Activated CD8-positive, alpha-beta memory T cell treated with anti-CD3 and anti-CD28 coated beads for 4 hours (primary cell): ENCODE measurements at places on chromosomes 4 and X.

DNA sequence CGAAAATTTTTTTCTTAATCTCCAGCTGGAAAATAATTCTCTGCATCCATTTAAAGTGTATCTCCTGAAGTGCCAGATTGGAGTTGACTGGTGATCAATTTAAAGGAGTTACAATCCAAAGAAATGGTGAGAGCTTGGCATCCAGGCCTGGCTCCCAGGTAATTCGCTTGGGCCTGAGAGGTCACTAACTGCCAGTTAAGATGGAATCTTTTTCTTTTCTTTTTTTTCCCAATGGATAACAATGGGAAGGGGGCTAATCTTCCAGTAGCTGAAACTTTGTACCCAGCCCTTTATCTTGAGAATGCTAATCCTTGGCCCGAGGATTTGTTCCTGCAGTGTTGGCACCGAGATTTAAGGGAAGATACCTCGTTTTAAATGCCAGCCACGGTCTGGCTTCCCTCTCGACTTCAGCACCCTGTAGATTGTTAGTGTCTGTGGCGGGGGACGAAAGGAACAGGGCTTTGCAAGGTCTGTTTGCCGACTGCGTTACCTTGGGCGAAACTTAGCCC, 13.3 kb upstream of the PITX2 start:
- no peak for DNase-seq

DNA sequence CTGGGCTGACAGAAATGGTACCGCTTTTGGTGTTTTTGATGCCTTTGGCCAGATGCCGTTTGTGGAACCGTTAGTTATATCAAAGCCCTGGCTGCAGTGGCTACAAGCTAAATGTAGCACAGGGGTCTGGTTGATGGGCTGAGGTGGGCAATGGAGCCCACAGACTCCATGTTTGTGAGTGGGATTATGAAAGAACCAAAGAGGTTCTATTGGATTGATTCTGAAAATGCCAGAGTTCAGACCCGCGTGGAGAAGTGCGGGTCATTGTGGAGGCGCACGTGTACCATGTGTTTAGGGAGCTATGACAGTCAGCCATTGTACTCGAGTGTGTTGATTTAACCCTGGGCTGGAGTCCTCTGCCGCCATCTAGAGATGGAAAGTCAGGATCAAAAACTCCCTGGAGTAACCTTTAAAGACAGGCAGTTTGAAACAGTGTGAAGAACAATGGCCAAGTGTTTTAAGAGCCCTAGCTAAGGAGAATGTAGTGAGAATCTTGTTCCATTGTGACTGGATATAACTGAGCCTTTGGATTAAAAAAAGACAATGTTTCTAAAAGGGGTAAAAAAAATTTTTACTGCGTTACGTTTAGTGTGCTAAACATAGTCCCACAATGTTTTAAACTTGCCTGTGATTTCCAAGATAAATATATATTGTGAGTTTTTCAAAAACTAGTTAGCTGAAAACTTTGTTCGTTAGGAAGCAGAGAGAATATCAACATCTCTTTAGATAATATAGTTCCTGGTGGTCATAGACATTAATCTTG, 12.7 kb downstream of the ART3 start:
- DNase-seq = no peak

DNA sequence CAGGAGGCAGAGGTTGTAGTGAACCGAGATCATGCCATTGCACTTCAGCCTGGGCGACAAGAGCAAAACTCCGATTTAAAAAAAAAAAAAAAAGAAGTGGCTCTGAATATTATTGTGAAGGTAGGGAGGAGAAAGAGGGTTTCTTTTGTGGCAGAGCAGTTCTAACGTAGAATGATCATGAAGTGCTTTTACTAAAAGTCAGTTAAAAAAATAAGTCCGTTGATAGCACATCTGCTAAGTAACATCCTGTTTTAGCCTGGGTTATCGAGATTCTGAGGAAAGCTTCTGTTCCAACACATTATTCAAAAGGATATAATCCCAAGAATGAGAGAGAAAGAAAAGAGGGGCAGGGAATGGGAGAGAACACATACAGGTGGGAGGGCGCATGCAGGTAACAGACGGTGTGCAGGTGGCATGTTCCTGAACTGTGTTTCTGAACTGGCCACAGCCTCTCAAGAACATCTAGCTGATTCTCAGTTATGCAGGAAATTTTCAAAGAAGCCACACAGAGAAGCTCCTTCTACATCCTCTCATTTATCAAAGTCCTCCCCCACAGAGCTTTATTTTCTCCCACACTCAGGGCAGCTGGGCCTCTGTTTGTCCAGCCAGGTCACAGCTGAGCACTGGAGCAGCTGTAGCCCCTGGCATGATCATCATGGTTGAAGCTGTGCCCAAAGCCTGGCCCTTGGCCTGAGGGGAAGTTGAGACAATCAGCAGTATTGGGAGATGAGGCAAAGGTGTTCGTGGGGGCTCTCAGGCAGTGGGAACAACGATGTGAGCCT, 342.3 kb downstream of the ZNF674 start:
- DNase-seq = no peak

GRCh38 chr4:118337954-118338353, 14.8 kb downstream of the PRSS12 start:
- DNase-seq = no peak

- no peak for DNase-seq
Observed at GRCh38 chr4:100721490-100721889, 203.7 kb upstream of the EMCN start.

DNA sequence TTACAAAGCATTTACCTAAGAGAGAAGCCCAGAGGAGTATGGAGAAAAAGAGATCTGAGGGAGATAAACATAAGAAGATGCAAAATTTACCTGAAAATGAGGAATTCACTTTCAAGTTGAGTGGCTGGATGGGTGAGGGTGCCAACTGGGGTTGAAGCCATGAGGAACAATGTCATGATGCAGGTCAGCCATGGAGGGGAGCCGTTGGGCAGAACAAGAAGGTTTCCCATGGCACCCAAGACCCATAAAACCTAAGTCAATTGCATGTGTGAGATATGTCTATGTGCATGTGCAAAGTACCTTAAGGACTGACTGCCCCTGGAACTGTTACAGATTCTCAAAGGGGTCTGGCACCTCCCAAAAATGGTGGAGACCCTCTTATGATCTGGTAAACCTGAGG, 46.6 kb upstream of the PRRG1 start:
- DNase-seq = no peak

DNA sequence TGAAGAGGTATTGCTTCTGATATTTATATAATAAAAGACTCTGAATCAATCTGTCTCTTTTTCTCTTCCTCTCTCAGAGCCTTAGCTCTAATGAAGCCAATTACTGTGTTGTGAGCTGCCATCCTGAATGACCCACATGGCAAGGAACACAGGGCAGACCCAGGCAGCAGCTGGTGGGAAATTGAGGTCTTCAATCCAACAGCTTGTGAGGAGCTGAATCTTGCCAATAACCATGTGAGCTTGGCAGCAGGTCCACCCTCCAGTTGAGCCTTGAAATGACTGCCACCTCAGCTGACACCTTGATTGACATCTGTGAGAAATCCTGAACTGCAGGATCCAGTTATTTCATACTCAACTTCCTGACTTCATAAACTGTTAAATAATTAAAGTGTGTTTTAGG, 149.4 kb downstream of the NDST4 start:
- DNase-seq = no peak

GRCh38 chr4:181728305-181728966, 514.8 kb upstream of the TENM3 start:
- DNase-seq = no peak

- DNase-seq = no peak
Observed at GRCh38 chr4:69124941-69125340, 28.7 kb downstream of the UGT2B7 start.

DNA sequence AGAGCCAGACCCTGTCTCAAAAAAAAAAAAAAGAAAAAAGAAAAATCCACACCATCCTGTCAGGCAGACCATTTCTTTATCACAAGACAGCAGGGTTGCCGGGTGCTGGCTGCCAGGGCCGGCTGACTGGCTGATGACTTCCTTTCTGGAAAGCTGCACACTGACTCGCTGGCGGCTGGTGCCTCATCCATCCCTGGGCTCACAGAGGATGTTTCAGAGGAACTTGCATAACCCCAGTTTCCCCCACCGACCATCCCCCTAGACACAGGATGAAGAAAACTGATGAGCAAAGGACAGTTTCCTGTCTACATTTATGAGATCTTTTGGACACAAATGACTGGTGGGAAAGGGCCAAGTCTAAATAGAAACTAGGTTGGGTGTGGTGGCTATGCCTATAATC, 14.1 kb downstream of the HPSE start:
- no peak for DNase-seq

- no peak for DNase-seq
Observed at GRCh38 chr4:151438154-151438553, 29.2 kb downstream of the FHIP1A start.

DNA sequence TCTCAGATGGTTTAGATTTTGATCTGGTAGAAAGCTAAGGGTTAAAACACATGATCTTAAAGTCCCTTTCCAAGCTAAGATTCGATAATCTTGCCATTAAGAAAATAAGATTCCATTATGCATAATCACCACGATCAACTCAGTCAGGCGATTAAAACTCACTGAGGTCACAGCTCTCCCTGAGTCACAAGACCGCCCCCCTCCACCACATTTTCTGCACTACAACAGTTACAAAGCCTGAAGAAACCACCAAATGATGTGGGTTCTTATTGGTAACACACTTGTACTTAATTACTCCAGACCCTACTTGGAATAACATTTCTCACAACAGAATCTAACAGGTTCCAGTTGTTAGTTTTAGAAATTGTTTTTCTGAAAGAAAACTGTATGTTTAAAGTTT, 62.8 kb downstream of the SH3KBP1 start:
- DNase-seq = peak; percentile 22

- no peak for DNase-seq
Observed at GRCh38 chr4:98851806-98852205, 77.1 kb downstream of the EIF4E start.

GRCh38 chr4:110510955-110511544, 35.1 kb downstream of the ENPEP start:
- DNase-seq = no peak

DNA sequence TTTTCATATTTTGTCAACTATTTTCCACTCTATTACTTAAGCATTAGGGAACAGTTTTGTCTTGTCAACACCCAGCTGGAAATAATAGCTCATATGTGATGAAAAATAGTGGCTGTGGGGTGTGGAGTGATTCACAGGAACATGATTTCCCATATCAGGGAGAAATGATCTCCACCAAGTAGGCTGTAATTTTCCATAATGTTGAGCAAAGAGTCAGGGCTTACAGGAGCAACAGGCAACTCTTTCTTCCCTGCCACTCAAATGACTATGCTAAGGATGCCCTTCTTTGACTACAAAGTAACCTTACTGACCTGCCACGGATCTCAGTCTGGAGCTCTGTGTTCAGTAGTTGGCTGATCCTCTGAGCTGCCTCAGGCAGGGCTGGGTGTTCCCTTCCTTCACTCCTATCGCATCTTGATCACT, 90.0 kb upstream of the GATB start:
- no peak for DNase-seq

DNA sequence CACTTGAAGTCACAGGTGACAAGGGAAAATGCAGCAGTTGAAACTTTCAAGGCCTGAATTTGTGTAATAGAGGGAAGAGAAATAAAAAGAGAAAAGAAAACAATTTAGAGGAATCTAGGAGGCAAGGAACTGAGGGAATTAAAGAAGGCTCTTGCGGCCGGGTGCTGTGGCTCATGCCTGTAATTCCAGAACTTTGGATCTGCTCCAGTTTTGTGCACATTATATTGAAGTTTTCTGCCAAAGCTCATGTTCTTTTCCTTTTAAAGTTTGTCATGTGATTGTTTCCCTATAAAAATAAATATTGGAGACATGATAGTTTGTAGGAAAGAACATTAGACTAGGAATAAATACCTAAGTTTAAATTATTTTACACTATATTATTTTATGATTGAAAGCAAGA, 433.9 kb upstream of the CPEB2 start:
- DNase-seq = no peak

DNA sequence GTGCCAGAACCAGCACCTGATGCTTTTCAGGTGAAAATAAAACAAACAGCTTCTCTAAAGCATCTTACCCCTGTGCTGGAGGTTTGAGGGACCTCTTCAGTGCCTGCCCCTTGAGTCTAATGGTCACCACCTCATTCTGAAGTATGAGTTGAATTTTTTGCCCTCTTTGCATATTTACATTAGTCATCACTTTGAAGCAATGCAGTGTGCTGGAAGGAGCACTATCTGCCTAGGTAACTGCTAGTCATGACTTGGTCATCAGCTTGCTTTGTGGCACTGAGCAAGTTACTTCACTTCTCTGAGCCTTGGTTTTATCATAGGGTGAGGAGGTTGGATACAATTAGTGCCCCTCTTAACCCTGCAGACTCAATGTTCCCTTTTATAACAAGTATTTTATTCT, 44.9 kb downstream of the SPATA18 start:
- no peak for DNase-seq

DNA sequence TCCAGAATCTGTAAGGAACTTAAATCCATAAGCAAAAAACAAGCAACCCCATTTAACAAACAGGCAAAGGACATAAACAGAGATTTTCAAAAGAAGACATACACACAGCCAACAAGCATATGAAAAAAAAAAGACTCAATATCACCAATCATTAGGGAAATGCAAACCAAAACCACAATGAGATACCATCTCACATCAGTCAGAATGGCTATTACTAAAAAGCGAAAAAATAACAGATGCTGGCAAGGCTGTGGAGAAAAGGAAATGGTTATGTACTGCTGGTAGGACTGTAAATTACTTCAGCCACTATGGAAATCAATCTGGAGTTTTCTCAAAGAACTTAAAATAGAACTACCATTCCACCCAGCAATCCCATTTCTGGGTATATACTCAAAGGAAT, 156.8 kb upstream of the RADX start:
- no peak for DNase-seq

GRCh38 chr4:139965789-139966188, 188.2 kb downstream of the MAML3 start:
- no peak for DNase-seq

DNA sequence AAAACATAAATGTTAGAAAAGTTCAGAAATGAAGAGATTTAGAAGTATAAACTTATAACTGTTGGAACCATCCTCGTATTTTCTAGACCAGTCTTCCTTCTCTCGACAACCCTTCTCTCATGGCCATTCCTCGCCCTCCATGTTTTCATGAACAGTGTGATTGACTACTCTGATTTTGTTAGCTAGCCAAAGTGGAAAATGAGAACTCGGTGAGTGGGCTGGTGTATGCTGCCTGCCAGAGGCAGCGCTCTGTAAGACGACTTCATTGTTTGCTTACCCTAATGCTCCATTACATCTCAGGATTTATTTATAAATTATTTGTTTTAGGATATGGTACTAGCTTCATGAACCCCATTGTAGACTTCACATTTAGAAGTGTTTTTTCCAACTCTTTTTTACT, 153.0 kb downstream of the CBR4 start:
- DNase-seq = no peak

DNA sequence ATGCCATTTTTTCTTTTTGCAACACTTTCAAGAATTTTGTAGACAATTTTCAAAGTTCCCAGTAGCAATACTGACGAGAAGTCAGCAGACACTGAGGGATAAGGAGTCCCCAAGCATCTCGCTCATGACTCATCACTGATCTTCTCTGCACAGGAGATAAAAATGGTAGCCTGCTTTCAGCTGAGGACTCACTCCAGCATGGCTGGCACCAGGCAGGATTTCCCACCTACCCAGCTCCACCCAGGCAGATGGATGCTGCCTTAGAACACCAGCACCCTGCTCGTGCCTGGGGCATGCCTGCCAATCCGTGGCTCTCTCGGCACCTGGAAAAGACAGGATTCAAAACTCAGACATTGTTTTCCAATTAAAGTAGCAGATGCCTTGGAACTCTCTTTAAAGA, 24.9 kb downstream of the JAKMIP1 start:
- DNase-seq = no peak
